ENCODE measurements at places on chromosomes 3 and 15.

- DNase-seq, result no peak
These were observed 467.5 kb downstream of the C3orf38 start for GRCh38 chr3:88617283-88617682.

- no peak for DNase-seq
These were observed 75.3 kb downstream of the RFX7 start for GRCh38 chr15:56168394-56168793.

GRCh38 chr3:147298511-147298982 is 107.8 kb downstream of the ZIC4 start:
- DNase-seq, result no peak

DNA sequence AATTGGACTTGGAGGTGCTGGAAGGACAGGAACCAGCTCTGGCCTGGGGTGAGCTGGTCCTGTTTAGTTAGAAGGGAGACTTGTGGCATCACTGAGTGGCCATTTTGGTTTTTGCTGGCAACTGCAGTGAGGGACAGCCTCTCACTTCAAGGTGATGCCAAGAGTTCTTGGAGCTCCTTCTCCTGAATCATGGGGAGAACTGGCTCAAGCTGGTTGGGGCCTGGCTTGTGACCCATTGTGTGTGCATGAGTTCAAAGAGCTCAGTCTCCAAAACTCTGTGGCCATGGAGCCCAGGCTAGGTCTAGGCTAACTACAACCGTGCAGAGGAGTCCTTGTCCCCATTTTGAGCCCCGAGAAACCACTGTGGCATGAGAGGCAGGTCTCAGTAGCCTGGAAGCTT is 60.1 kb upstream of the ZNF148 start:
- DNase-seq, result no peak

DNA sequence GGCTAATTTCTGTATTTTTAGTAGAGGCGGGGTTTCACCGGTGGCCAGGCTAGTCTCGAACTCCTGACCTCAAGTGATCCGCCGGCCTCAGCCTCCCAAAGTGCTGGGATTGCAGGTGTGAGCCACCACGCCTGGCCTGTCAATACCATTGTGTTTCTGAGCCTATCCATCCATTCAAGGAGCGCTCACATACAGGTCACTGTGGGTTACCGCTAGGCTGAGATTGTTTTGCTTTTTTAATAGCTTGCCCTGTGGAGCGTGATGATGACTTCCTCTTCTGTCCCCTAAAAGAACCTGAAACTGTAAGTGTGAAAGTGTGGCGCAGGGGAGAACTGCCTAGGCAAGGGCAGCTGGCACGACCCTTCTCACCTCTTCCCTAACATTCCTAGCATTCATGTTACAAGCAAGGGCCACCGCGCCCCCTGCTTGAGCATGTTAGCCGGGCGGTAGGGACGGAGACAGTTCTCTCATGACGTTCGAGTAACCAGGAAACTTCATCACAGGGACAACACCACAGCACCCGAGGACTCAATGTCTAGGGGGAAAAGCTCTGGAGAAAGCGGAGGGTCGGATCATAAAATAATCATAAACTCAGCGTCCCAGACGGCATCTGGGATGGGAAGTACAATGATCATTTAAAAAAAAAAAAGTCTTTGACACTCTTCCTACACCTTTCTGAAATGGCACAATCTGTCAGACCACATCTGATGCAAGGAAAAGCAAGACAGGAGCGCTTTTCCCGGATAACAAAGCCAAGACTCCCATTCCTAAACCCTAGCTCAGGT is 790 bp downstream of the LAMP3 start:
- no peak for DNase-seq

DNA sequence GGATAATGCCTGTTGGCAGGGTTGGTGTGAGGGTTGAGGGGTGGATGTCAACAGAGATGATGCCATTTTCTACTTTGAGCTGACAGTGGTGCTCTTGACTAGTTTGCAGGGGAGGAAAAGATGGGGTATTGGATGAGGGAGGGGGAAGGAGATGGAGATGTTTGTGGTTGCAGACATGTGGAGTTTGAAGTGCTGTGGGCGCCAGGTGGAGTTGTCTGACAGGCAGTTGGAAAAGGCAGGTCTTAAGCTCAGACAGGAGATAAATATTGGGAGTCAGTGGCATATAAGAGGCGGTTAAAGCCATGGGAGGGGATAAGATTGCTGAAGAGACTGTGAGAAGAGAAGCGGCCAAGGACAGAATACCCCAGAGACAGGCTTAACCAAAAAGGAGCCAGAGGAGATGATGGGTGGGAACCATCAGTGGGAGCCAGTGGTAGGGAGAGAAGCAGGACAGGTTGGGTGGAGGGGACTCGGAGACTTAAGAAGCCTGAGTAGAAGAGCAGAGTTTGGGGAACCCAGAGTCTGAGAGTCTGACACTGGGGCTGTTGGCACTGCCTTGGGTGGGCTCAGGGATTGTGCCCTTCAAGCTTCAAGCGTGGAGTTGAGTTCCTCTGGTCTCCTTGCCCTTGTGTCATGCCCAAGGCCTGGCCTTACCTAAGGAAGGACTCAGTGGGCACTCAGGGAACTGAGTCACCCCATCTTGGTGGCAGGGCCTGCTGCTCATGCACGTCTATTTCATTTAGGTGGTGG is 13.9 kb downstream of the COPG1 start:
- no peak for DNase-seq

GRCh38 chr15:81941479-81941878 is 104.3 kb downstream of the MEX3B start:
- no peak for DNase-seq

DNA sequence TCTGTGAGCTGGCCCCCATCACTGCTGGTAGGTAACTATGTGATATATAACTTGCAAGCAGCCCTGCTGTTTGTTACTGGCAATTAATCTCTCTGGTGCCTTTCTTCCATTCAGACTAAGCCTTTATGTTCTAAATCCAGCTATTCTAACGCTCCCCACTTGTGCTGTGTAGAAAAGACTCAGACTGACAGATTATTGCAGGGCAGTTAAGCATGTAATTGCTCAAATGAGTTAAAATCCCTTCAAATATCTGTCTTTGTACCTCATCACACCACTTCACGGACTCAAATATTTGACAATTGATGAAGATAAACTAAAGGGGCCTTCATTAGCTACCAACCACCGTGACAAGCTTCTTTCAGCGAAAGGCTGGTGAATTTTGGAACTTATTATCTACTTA is 416.2 kb downstream of the NR2F2 start:
- DNase-seq, result no peak

DNA sequence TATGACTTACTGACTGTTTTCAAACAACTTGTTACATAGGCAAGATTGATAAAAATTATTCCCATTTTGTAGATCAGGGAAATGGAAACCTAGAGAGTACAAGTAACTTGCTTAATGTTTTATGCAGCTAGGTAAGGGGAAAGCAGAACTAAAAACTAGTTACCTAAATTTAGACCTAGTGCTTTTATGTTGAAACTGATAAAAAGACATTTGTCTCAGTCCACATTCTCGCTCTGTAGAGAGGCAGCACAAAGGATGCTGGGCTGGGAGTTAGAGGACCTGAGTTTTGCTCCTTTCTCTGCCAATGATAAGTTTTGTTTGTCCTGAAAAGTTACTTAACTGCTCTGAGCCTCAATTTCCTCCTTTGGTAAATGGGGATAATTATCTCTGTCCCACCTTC is 17.4 kb downstream of the TIMP4 start:
- DNase-seq, result no peak

DNA sequence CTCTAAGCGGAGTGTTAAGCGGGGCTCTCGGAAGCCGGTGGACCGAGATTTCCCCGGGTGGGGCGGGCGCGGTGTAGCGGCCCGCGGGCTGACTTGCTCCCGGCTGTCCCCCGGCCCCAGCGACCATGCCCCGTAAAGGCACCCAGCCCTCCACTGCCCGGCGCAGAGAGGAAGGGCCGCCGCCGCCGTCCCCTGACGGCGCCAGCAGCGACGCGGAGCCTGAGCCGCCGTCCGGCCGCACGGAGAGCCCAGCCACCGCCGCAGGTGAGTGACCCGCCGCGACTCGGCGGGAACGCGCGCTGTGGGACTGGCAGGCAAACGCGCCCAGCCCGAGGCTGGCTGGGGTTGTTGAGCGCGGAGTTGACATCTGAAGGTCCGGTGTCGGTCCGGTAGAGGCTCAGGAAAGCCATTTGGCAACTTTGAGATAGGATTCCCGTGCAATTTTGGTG is 1.3 kb downstream of the SMC4 start:
- DNase-seq, result no peak
